ENCODE measurements at places on chromosomes 11 and 22. TPM values are rescaled to one million over a fixed set of nuclear protein-coding genes. Genes with fewer than 3 reads are reported as not detected.

Gene GLYAT
- not detected for total RNA-seq

DNA sequence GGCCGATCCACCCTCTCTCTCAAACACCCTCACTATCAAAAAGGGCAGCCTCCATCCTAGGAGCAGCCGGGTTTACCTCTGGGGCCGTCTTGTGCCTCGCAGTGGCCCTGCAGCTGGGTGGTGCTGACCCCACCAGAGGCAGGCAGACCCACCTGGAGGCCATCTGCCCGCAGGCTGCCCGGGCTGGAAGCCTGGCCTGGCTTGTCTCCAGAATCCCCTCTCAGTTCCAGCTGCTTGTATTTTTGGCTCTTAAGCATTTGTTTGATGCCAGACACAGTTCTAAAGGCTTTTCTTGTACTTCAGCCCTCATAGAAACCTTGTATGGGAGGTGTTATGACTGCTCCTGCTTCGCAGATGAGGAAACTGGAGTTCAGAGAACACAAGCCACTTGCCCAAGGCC, 4.2 kb upstream of the NFAM1 start:
- no peak for DNase-seq

GRCh38 chr11:2892967-2893528, 7.5 kb upstream of the CDKN1C start:
- DNase-seq: no peak

- DNase-seq: no peak
These were observed 132.3 kb downstream of the TRIM44 start for GRCh38 chr11:35794850-35795249.

Gene ACRV1
- total RNA-seq: 0.73 TPM

Gene CCS
- total RNA-seq: 49.8 TPM

DNA sequence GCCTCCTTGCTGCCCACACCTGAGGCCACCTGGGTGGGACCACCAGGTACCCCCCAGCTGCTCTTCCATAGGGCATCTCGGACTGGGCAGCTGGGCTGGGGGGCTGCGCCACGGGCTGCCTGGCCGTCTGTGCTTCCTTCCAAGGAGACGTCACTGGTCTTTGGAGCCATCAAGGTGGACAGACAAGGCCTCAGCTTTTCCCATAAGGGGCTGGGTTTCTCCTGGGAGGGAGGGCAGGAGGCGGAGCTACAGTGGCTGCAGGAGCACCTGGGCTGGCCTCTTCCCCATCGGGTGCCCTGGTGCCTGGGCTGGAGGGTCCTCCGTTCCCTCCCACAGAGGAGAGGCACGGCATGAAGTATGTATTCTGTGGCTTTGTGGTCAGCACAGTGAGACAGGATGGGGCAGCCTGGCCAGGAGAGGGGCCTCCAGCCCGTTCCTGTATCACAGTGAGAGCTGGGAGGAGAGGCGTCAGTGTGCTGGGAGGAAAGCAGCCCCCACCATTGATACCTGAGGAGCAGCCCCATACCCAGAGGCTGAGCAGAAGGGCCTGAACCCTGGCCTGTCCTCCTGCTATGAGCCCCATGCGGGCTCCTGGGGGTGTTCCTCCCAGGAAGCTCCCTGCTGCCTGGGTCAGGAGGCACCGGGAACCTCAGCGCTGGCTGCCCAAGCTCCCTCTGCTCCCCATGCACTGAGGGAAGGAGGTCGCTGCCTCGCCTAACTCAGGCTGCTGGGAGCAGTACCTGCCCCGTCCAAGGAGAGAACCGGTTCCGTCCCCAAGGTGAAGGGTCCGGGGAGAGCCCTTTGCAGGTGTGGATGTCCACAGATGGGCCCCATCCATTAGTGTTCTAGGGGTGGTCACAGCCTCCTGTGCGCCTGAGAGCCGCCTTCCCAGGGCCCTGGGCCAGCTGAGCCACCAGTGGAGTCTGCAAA, 1075.0 kb downstream of the BRD1 start:
- DNase-seq: no peak

DNA sequence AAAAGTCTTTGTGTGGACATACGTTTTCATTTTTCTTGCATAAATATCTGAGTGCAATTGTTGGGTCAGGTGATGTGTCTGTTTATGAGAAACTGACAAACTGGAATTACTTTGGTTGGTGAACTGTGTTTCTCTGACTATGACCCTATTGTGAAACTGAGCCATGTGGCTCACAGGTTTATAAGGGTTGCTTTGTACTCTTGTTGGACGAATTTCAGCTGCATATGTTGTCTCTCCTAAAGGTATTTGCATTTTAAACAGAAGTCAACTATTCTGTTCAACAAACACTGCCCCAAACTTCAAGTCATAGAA, 34.4 kb upstream of the RASD2 start:
- DNase-seq: no peak

DNA sequence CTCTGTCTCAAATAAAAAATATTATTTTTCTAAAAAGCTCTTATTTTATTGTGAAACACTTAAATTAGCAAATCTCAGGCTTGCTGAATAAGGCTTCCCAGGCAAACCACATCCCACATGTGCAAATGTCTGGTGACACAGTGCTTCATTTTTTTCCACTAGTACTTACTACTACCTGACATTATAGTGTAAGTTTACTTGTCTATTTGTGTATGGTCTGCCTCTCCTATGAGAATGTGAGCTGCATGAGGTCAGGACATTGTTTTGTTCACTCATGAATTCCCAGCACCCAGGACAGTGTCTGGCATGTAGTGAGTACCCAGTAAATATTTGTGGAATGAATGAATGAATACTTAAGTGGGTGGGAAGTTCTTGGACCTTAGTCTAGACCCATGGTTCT, 103.1 kb downstream of the PTPRJ start:
- no peak for DNase-seq

GRCh38 chr22:24157822-24158135, 23.5 kb upstream of the SUSD2 start:
- no peak for DNase-seq

Data from neural crest cell (in vitro differentiated cells).